T-helper 1 cell (primary cell): ENCODE measurements at places on chromosomes 16 and 17.
A peak's percentile ranks its signal among the peaks of the same experiment; 100 is the strongest.

GRCh38 chr16:71943887-71944286, 48.6 kb downstream of the IST1 start:
- no peak for DNase-seq

DNA sequence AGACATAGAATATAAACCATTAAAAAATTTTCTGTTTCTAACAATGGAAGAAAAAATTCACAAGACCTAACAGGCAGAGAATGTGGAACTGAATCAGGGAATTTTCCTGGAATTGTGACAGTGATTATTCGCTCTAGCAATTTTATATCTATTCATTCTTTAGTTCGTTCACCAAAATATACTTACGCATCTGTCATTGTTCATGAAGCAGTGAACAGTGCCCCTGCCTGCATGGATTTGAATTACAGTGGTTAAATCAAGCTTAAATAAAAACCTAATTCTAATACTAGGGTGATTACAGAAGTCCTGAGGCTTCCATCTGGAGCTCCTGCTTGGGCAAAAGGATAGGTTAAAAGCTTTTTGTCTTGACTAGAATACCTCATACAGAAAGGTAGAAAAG, 48.6 kb downstream of the ABCA8 start:
- DNase-seq, result no peak

GRCh38 chr17:69175625-69176456, 34.1 kb upstream of the ABCA6 start:
- DNase-seq, result no peak

DNA sequence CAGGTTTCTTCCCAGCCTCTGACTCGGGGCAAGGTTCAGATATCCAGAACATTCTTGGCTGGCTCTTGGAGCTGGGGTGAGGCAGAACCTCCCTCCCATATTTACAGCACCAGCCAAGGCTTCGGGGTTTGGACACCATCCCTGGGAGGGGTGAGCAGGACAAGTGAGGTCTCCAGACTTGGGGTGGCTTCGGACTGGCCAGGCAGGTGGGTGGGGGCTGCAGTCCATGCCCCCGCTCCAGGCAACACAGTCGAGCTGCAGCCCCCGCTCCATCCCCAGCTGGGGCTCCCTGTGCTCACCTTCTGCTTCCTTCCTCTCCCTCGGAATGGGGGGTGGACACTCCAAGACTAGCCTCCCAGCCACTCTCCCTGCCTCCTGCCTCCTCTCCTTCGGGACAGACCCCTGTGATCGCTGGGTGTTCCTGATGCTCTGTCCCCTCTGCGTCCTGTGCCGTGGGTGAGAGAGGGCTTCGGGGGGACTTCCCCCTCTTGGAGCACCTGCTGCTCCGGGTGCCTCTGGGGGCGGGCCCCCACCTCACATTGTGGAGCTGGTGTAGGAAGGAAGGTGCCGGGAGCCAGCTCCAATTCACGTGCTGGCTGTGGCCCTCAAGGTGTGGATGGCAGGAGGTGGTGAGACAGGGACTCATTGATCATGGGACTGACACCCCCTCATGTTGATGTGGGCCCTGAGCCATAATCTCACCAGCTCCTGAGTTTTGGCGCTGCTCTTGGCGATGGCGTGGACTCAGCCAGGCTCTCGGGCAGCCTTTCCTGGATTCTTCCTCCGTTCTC, 189.2 kb downstream of the SEC14L1 start:
- no peak for DNase-seq

DNA sequence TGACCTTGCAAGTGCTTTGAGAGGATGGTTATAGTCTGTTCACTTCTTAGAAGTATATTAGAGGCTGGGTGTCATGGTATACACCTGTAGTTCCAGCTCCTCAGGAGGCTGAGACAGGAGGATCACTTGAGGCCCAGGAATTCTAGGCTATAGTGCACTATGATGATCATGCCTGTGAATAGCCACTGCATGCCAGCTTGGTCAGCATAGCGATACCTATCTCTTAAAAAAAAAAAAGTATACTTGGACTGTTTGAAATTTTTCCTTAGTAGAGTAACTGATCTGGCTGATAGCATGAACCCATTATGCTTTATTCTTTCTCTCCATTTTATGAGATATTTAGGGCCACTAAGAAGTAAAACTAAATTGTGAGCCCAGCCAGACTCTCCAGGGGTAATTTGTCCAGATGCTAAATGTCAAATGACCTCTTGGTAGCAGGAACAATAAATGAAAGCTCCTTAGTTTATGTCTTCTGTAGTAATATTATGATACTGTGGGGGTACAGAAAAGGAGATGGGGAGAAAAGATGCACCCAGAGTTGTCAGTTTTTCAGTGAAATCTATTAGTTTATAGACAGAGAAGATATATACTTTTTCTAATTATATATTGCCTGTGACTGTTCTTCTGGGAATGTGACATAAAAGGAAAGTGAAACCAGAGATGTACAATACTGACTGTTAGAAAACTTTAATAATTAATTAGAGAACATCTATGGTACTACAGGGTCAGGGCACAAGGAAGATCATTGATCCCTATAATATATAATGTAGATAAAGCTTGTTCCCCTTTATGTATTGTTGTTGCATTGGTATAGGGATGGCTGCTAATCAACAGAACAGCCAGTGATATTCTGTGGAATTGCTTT, 335.3 kb upstream of the TBX2 start:
- no peak for DNase-seq

GRCh38 chr17:9875441-9875840, 29.6 kb downstream of the RCVRN start:
- no peak for DNase-seq

- DNase-seq, result no peak
Observed at GRCh38 chr17:36934692-36935630, 2.3 kb upstream of the LHX1 start.

- DNase-seq, result no peak
Observed at GRCh38 chr17:47705536-47706530, 11.9 kb downstream of the TBKBP1 start.

- DNase-seq, result peak; percentile 52
Observed at GRCh38 chr16:68079626-68080344, 5.4 kb upstream of the NFATC3 start.

DNA sequence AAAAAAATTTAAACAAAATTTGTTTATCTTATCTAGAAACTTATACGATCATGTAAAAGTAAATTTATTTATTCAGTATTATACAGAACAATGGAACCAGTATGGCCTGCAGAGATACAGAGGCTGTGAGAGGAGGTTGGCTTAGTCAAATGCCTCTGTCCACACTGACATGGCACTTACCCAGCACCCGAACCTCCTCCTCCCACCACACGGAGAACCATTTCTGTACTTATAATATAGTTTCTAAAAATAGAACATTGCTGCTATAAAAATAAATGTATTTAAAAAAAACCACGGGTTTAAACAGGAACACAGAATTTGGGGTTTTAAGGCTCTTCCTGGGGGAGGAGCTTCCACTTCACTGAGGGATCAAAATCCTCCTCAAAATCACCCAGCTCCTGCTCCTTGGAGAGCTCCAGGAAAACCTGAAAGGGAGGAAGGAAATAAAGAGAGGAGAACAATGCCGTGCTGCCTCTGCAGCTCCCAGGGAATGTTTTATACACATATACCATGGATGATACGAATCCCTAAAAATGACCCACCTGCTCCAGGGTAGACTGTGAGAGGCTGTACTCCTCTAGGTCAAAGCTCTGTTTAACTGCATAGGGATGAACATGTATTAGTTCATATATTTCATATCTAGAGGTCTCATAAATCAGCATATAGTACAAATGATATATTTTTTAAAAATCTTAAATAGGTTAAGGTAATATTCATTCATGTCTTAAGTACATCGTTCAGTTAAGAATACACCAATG, 87.3 kb downstream of the ABCA8 start:
- no peak for DNase-seq

- DNase-seq, result no peak
Observed at GRCh38 chr17:5429191-5429887, 9.4 kb downstream of the RPAIN start.

GRCh38 chr16:1469693-1470201, 5.1 kb downstream of the CLCN7 start:
- DNase-seq, result no peak

DNA sequence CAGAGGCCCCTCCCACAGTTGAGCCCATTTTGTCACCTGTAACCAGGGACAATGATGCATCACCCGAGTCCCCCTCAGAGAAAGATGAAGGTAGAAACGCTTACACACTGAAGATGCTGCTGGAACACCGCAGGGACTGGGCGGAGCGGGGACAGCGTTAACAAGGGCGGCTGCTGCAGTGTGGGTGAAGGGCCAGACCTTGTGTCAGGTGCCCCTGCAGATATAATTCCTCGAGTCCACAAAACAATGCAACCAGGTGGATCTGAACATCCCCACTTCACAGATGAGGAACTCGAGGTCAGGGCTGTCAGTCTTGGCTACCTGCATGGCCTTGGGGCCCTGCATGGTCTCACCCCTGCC, 6.3 kb upstream of the MAPK7 start:
- DNase-seq, result no peak

GRCh38 chr17:44905006-44906000, 6.1 kb upstream of the EFTUD2 start:
- DNase-seq, result no peak

DNA sequence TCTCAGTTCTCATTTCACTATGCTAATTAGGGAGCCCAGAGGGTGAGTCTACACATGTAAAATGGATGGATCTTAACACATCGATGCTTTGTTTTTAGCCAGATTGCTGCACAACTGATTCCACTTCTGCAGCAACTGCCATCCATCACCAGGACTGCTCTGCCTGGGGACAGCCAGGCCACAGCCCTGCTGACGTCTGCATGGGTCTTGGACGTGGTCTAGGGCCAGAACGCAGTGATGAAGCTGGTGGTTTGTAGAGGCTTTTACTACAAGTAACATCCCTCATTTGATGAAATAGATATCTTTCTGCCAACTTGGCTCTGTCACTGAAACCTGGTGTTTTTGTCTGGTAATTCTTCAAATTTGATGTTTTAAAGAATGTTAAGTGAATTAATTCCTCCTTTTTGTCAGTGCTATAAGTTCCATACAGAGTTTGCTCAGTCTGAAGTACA, 50.6 kb downstream of the MARCHF10 start:
- DNase-seq, result no peak

DNA sequence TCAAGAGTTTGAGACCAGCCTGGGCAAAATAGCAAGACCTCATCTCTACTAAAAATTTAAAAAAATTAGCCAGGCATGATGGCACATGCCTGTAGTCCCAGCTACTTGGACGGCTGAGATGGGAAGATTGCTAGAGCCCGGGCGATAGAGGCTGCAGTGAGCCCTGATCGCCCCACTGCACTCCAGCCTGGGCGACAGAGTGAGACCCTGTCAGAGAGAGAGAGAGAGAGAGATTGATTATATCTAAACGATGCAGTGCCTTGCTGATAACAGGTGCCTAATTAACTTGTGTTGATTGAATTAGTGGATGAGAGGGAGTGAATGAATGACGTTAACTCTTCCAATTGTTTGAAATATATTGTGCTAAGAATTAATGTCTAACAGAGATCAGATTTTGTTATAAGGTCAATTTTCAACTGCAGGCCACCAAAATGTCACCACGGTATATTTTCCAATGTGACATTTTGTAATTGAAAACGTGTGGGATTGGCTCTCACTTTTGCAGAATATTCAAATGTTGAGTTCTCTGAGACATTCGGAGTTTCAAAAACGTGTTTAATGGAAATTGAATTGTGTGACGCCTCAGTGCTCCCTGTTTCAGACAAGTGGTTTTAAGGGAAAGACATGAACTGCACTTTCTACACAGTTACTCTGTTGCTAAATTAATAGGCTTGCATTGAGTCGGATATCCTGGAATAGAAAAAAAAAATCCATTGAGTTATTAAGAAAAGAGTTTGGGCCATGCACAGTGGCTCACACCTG, 53.6 kb downstream of the ABAT start:
- no peak for DNase-seq

DNA sequence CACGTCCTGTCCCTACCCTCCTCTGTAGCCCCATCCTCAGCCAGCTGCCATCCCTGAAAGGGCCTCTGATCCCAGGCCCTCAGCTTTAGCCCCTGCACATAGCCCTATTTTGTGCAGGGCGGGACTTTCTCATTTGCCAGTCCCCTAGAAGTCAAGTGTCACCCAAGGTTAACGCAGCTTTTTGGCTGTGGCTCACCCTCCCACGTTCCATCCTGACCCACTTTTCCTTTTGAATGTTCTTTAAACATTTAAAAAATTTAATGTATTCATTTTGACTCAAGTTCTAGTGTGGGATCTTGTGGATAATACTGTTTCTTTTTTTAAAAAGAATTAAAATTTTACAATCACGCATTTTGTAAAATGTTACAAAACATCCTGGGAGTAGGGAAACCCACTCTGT, 62.2 kb upstream of the LGALS9 start:
- no peak for DNase-seq

GRCh38 chr17:62112229-62112628, 47.2 kb upstream of the MED13 start:
- DNase-seq, result no peak

DNA sequence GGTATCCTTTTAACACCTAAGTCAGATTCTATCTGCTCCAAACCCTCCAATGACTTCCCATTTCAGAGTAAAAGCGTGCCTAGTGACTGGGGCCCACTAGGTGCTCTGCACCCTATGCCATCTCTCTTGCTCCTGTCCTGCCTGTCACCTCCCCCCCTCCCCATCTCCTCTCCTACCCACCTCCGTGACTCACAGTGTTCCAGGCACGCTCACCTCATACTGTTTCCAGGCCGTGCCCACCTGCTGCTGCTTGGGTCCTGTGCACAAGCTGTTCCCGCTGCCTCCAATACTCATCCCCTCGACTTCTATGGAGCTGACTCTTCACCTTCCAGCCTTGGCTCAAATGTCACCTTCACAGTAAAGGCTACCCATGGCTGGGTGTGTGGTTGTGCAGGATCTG, 21.7 kb downstream of the DNAH3 start:
- DNase-seq, result no peak

DNA sequence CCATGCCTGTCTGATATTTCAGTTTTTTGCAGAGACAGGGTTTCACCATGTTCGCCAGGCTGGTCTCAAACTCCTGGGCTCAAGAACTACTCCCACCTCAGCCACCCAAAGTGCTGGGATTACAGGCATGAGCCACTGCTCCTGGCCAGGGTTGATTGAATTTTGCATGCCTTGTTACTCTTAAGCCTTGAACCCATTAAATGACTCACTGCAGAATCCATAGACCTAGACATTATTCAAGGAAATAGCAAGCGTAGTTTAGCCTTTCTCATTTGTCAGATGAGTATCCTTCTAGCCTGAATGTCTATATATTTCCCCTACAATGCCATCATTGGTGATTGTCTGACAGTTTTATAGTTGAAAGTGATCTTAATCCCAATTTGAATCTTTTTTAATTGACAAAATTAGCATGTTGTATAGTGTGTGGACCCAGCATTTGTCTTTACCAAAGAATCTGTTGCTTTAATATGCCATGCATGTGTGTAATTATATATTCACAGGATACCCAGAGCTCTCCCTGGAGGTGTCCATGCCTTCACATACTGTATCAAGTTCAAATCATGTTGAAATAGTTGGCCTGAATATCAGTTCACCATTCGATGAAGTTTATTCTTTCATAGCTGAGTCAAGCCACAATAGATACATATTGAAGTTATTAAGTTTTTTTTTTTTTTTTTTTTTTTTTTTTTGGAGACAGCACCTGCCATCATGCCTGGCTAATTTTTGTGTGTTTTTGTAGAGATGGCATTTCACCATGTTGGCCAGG, 321.0 kb downstream of the CPPED1 start:
- DNase-seq, result no peak
